ENCODE measurements at places on chromosomes 12 and 14.

- no peak for DNase-seq
Observed at GRCh38 chr12:83018088-83018487, 331.4 kb downstream of the TMTC2 start.

DNA sequence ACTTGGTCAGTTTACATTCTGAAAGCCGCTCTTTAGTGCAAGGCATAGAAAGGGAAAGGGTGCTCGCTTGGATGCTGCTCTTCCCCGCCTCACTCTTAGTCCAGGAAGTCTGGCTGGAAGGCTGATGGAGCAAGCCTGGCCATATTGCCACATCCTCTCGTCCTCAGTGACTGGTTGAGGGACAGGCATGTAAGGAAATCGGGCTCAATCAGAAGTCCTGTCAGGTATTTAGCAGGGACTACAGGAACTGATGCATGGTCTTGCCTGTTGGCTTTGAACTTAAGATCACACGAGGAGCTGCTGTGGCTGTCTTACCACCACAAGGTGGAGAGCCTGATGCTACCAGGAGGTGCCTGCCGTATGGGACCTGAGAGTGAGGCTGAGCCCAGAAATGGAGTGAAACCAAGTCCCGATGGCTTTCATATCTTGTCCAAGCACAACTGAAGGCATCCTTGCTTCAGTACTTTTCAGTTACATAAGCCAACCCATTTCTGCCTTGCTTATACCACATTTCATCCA, 10.7 kb upstream of the C12orf75 start:
- no peak for DNase-seq

- no peak for DNase-seq
Observed at GRCh38 chr14:81095539-81095938, 125.2 kb downstream of the GTF2A1 start.

DNA sequence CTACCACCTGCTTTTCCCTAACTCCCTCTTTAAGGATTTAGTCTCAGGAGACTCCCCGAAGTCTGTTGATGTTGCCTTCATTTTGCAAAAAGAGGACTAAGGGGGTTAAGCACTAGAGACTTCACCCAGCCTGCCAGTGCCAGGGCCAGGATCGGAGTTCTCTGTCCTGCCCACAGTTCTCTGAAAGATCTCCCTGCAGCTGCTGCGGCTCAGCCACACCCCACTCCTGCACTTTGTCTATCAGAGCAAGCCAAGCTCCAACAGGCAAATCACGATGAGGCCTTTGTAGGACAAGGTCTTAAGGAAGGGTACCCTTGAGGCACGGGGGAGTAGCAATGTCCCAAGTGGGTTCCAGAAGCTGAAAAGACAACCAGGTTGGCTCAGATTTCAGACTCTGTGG, 148.8 kb upstream of the EGLN3 start:
- no peak for DNase-seq

DNA sequence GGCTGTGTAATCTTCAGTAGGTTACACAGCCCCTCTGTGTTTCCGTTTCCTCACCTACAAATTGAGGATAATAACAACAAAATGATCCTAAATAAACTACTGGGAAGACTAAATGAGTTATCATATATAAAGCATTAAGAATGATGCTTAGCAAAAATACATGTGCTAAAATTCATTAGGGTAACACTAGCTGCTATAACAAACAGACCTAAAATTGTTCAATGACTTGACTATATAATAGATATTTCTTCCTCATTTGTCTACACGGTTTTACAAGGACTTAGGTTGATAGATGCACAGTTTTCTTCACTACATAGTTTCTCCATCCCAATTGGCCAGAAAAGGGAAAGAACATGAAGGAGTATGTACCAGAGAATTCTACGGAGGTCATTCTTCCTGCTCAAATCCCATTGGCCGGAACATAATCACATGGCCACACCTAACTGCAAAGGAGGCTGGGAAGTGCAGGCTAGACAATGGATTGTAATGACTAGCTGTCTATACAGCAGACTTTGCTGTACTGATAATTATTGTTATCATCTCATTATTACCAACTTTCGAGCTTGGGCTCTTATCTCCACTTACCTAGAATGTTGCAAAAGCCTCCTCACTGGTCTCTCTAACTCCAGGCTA, 223.5 kb upstream of the NUDT4 start:
- DNase-seq, result no peak

Data from NCI-H2029 (cell line).